ENCODE measurements at places on chromosomes 6 and 20.

DNA sequence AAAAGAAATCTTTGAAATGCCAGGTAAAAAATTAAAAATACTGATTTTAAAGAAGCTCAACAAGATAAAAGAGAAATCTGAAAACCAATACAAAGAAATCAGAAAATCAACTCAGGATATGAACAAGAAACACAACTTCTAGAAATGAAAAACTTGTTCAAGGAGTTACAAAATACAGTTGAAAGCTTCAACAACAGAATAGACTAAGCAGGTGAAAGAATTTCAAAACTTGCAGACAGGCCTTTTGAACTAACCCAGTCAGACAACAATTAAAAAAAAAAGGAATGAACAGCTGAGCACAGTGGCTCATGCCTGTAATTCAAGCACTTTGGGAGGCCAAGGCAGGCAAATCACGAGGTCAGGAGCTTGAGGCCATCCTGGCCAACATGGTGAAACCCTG, 57.8 kb downstream of the PDSS2 start:
- no peak for DNase-seq

DNA sequence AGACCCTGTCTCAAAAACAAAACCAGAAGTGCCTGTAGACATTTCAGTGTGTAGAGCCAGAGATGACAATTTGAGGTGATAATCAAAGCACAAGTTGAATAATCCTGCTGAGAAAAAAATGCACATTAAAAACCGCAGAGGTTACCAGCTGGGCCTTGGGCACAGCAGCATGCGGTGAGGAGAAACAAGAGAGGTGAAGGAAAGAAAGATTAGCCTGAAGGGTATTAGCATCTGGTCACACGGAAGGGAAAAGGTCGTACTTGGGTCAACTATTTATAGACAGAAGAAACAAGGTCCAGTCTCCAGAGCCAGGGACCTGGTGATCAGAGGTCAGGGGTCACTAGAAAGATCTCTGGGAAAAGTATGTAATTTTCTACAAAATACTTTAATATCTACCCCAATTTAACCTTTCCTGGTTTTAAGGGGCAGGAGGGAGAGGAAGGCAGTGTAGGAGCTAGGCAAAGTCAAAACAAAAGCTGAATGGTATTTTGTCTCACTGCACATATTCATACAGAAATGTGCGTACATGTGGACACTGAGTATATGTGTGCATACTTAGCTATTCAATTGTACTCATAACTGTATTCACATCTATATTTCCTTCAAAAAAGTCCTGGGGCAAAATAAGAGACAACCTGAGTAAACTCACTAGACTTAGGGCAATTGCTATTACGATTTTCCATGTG, 10.1 kb downstream of the MAP7 start:
- DNase-seq = no peak

- no peak for DNase-seq
These were observed 62.3 kb downstream of the PAX1 start for GRCh38 chr20:21767739-21768223.

DNA sequence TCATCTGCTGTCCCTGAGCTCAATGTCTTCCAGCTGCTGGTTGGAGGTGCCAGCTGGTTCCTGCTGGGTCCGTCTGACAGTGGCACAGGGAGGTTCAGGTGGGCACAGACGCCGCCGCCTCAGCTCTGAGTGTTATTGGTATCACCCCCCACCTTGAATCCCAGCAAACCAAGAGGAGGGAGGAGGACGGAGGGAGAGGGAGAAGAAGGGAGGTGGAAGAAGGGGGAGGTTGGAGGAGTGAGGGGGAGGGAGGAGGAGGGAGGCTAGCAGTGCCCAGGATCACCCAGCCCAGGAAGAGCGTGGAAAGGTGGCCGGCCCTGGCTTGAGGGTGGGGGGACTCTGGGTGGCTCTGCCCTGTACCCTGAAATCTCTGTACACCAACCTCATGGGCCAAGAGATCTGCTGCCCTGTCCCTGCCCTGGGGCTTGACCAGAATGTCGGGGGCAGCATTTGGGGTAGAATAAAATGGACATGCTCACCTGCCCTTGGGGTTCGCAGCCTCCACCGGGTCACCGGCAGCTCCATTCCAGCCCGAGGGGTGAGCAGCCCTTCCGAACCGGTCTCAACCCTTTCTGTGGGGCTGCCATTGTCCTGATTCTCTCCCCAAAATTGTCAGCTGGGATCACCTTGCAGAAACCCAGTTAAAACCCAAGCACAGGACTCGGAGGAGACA, 17.1 kb downstream of the NTSR1 start:
- no peak for DNase-seq

DNA sequence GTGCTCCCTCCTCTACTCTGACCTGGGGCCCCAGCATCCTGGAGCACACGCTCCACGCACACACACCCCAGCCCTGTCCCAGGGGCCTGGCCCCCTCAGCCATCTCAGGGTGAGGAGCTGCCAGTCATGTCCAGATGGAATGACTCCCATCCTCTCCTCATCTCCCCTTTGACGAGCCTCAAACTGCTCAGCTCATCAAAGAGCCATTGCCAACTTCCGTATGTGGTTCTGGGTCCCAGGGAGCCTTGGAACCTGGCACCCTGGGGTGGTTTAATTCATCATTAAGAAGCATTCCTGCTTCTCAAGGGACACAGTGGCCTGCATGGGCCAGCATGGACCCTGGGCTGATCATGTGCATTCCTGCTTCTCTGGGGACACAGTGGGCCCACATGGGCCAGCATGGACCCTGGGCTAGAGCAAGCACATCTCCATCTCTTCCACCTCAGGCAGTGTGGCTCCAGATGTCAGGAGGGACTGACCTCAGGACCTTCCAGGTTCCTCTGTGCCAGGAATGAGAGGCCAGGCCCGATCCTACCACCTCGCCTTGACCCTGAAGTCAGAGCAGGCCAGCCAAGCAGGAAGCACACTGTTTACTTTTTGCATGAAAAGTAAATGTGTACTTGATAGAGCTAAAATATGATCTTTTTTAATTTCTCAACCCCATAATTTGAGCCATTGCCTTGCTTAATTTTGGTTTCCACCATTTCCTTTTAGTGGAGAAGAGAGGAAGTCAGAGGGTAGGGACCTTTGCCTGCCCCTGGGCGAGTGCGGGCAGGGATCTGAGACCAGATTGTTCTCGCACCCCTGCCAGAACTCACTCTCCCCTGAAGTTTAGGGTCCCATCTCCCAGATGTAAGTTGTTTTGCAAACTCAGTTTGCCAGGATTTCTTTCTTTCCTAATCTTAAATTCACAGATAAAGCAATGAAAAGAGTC, 26.1 kb downstream of the SPATA2 start:
- no peak for DNase-seq

DNA sequence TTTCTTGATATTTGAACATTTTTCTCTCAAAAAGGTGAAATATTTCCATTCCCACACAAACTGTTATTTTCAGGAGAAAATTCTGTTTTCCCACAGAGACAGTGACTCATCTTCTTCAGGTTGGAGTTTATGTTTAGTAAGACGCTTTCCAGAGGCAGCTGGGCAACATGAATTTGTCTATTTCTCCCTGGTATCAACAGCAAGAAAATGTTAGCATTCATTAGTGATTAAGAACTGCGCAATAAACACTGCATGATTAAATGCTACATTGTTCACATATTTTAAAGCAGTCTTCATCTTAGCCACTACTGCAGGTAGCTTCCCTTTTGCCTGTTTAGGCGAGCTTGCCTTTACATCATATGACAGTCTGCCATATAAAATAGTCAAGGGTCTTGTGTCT, 295.7 kb downstream of the C6orf118 start:
- DNase-seq = no peak

DNA sequence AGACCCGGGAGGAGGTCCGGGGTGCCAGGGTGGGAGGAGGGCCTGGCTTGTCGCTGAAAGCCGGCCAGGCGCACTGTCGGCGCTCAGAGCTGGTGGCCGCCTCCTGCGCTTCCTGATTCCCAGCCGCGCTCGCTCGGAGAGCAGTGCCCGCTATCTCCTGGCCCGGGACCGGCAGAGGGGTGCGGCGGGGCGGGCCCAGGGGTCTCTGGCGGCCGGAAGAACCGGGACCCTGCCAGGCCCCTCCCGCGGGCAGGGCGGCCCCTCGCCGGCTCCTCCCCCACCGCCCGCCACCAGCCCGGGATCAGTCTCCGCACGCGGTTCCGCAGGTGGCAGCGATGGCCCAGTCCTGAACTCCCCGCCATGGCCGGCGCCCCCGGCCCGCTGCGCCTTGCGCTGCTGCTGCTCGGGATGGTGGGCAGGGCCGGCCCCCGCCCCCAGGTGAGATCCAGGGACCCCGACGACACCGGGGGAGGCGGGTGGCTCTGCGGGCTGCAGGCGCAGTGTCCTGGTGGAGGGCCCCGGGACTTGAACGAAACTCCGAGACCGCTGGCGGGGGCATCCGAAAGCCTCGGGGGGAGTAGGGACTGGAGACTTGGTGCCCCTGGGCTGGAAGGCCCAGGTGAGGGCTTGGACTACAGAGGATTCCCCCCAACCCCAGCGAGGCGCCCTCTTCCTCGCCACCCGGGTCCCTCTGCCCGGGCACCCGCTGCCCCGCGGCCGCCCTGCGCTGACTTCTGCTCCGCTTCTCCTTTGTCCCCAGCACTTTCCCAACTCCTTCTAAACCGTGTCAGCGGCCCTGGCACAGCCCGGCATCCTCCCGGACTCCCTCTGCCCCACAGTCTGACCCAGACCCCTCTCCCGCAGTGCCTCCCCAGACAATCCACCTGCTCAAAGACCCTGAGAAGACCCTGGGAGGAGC, at the start of gene GLP1R:
GLP1R (plus strand) TSS at position 301 of the 919 bp plus-strand sequence; CDS start at position 361, 60 bp downstream.
- DNase-seq = peak; percentile 5
